Astrocyte of the hippocampus (primary cell): ENCODE measurements at places on chromosomes 2 and 18.

GRCh38 chr2:52571380-52572347 is 1195.9 kb upstream of the CHAC2 start:
- no peak for DNase-seq

GRCh38 chr18:48795696-48796095 is 155.1 kb downstream of the SMAD7 start:
- DNase-seq: no peak

- no peak for DNase-seq
Measured at GRCh38 chr18:24000613-24001490, 13.7 kb upstream of the TTC39C start.

DNA sequence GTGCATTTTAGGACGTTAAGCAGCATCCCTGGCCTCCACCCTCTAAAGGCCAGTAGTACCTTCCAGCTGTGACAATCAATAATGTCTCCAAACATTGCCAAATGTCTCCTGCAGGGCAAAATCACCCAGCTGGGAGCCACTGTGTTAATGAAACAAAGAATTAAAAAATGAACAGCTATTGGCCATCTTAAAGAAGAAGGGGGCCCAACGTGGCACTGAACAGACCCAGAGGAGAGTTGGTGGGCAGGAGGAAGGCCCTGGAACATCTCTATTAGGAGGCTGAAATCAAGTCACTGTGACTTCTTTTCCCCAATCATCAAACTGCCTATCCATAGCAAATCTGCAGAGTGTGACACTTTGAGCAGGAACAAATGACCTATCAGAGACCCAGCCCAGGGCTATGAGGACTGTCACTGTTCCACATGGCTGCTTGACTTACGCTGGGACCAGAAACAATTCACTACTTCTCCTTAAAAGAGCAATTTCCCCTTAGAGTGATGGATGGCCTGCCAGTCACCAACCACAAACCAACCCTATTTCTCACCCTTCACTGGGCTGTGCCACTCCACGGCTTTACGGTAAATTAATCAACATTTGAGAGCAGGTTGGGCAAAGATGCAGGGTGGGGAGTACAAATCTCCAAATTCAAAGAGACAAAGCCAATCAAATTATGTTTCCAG is 35.2 kb upstream of the TEX51 start:
- DNase-seq: no peak

DNA sequence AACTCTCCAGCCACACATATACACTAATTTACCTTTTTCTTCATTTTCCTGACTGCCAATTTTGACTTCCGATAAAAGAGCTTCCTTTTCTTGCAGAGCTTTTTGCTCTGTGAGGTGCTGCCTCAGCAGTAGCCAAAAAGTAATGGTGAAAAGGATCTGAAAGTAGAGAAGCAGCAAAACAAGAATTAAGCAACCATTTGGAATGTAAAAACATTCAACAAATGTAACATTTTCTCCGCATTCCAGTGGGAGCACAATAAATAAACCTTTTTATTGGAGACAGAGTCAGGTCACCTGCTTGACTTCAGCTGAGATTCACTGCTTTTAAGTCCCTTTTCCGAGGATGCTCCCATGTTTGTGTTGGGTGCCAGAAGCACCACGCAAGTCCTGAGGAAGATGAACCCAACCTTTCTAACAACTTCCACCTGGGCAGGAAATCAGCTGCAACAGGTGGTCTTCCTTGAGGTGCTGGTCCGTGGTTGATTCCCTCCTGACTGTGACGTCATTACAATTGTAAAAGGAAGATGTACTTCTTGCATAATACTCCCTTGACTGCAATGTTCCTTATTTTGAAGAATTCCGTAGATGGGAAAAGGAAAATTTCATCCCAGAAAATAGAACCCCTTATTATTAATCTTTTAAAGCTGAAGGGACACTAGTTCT is 265.5 kb downstream of the NAPG start:
- DNase-seq: no peak

DNA sequence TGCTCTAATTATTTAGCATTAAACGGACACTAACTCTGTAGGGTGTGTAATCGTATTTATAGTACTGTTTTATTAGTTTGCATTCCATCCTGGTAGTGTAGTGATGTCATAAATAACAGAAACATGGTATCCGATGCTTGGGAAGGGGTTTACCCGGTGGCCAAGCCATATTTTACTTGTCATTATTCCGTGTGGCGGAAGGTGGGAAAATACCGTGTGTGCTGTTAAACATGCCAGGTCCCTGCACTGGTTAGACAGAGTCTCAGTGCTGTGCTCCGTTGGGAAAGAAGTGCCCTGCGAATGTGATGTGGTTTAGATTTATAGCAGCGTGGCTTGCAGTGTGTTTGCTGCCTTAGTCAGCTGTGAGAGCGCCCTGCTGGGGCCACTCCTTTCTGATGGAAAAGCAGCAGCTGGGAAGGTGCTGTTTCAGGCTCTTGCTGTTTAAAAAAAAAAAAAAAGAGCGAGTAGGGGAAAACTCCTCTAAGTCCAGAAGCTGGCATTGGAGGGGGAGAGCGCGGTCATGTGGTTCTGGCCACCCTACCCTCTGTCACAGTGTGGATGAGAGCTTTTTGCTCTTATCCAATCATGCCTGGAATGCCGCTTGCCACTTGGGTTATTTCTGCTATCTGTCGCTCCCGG is 211.0 kb downstream of the NEDD4L start:
- peak; percentile 47 for DNase-seq

- DNase-seq: no peak
Measured at GRCh38 chr18:9275890-9276289, 58.7 kb upstream of the TWSG1 start.

- DNase-seq: peak; percentile 46
Measured at GRCh38 chr2:121944072-121944831, 188.8 kb downstream of the TSN start.

DNA sequence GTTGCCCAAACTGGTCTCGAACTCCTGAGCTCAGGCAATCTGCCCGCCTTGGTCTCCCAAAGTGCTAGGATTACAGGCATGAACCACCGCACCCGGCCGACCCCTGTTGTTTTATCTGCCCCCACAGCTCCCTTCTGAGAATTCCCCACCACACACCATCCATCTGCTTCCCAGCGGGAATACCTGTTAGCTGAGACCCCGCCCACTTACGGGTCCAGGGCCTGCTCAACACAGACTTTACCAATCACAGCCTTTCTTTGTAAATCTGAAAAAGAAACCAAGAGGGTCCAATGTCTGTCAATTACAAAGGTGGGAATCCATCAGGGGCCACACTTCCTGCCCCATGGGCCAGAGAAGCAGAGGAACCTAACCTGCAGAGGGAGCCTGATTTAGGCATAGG is 14.2 kb upstream of the CABLES1 start:
- DNase-seq: no peak

GRCh38 chr2:133247631-133248030 is 320.6 kb downstream of the NCKAP5 start:
- no peak for DNase-seq

GRCh38 chr2:54836477-54836876 is 113.0 kb downstream of the EML6 start:
- peak; percentile 36 for DNase-seq

GRCh38 chr2:3282056-3282998 is 95.3 kb downstream of the EIPR1 start:
- DNase-seq: peak; percentile 93

DNA sequence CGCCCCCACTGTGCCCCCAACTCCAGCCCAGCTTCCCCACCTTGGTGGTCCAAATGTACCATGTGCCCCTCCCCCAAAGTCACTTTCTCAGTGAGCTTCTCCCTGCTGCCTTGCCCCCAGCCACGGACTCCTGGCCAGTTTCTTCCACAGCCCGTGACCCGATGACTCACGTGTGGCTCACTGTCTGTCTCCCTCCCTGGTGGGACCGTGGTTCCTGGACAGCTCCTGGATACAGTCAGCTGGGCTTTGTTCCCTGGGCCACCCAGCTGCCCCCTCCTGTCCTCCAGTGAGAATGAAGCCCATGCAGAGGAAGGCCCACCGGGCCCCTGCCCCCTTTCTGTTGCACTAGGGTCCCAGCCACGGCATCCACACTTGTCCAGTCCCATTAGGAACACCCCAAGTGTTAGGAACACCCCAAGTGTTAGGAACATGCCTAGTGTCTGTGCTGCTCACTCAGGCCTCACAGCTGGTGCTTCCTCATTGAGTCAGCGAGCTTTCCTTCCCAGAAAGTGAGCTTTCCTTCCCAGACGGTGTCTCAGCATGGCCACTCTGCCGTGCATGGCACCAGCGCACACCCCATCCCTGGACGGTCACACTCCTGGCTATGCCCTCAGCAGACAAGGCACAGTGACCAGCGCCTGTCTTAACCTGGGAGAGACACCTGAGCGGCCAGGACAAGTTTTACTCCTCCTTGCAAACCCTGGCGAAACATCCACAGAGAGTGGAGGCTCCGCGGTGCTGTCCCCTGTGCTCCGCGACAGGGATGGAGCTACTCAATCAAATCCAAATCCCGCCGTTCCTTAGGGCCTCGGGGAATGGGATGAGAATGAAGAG is 44.8 kb upstream of the CTDP1 start:
- DNase-seq: peak; percentile 37

DNA sequence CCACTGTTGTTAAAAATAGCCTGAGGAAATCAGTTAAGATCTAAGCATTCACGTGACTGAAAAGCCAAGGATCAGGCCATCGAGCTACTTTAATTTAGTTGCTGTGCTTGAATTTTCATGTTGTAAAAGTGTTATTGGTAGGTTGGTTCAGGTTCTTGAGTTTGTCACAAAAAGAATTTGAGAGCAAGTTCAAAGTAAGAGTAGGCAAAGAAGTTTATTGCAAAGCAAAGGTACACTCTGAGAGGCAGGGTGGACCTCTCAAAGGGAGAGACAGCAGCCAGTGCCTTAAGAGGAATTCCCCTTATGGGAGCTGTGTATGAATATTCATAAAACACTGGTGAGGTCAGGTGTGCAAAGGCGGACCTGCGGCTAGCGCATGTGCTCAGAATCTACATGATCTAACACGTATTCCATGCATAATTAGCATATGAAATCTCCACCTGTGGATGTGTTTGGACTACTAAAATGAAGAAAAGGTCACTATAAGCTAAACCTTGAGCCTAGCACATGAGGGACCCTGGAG is 236.5 kb downstream of the NDUFA10 start:
- no peak for DNase-seq

DNA sequence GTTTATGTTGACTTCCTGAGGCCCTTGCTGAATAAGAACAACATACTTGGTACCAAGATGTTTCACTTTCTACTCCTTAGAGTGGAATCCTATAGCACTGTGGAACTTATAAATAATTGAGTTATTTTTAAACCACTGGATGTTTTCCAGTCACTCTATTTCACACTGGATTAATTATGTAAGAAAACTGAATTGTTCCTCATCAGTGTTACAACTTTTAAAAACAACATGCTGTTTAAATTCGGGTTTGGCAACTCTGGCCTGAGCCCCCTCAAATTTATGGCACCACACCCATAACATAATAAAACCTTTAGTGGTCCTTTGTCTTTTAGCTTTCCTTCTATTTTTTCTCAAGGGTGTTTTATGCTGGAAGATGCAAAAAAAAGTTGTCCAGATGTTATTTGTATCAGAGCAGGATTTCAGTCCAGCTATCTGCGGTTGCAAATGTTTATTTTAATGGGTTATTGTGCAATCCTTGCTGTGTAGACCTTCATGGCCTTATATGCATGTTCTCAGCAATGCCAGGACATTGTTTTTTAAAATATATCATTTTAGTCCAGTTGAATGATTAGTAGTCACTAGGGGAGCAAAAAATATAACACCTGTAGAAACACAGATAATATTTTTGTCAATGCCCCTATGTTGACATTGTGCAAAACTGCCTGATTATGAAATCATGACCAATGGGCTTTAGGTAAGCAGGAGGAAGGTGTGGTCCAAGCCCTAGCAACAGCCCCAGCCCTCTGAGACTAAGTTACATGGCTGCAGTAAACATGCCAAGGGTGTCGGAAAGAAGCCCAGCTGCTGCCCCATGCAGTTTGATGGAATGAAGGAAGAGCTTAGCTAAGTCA is 638.0 kb upstream of the ZEB2 start:
- DNase-seq: peak; percentile 7

- no peak for DNase-seq
Measured at GRCh38 chr2:10755621-10756020, 34.2 kb downstream of the ATP6V1C2 start.

DNA sequence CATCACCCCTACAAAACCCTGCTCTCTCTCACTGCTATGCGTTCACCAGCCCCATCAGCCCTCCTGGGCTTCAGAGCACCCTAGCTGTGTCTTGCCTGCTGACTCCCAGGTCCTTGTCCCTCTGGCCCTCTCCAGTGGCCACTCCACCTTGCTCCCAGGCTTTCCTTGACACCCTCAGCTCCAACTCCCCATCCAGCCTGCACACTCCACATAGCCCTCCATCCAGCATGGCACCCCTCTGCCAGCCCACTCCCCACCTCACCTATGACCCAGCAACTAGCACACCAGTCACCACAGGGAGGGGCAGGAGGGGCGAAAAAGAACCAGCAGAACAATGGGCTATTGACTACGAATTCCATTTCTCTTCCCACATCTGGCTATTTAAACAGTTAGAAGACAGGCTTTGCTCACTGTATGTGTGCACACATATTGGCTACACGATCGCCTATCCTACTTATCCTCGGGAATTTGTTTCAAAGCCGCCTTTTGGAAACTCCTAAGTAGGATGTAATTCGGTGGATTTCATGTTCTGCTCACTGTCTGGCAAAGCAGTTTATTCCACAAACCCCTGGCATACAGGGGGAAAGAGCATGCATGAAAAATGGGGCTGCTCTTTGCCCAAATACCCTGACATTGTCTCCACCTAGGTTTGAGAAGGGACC is 195.3 kb downstream of the SMAD2 start:
- DNase-seq: no peak

GRCh38 chr2:206084439-206084869 is 1.5 kb downstream of the INO80D start:
- DNase-seq: peak; percentile 72

DNA sequence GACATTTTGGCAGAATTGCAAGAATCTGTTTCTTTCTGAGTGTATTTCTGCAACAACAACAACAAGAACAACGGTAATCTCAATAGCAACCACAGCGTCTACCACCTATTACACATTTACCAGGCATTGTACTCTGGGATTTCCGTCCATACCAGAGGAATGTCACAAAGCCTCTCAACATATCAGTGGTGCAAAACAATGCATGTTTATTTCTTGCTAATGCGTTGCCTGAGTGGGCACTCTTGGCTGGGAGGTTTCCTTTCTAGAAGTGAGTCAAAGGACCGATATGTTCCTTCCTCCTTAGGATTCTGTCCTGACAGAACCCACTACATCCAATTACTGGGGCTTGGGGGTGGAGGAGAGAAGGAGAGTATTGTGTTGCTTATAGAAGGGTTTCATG is 585.6 kb downstream of the TSN start:
- DNase-seq: peak; percentile 81

DNA sequence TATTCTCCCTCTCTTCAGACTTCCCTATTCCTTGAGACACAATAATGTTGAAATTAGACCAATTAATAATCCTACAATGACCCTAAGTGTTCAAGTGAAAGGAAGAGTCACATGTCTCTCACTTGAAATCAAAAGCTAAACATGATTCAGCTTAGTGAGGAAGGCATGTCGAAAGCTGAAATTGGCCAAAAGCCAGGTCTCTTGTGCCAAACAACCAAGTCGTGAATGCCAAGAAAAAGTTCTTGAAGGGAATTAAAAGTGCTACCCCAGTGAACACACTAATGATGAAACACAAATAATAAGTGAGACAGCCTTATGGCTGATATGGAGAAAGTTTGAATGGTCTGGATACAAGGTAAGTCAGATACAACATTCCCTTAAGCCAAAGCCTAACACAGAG is 115.4 kb downstream of the PXDN start:
- peak; percentile 85 for DNase-seq

GRCh38 chr2:15953891-15954680 is 13.7 kb downstream of the MYCN start:
- no peak for DNase-seq

- no peak for DNase-seq
Measured at GRCh38 chr18:35080058-35080457, 38.8 kb downstream of the MAPRE2 start.
